ENCODE measurements at places on chromosomes 13 and 19.

DNA sequence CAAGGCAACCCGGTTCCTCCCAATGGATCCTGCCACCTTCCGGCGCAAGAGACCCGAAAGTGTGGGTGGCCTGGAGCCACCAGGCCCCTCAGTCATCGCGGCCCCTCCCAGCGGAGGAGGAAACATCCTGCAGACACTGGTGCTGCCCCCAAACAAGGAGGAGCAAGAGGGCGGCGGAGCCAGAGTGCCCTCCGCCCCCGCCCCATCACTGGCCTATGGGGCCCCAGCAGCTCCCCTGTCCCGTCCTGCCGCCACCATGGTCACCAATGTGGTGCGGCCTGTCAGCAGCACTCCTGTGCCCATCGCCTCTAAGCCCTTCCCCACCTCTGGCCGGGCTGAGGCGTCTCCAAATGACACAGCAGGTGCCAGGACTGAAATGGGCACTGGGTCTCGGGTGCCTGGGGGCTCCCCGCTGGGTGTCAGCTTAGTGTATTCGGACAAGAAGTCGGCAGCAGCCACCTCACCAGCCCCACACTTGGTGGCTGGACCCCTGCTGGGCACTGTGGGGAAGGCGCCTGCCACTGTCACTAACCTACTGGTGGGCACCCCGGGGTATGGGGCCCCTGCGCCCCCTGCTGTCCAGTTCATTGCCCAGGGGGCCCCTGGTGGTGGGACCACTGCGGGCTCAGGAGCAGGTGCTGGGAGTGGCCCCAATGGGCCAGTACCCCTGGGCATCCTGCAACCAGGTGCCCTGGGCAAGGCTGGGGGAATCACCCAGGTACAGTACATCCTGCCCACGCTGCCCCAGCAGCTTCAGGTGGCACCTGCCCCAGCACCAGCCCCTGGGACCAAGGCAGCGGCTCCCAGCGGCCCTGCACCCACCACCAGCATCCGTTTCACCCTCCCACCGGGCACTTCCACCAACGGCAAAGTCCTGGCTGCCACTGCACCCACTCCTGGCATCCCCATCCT, 11.2 kb upstream of the PRR19 start:
- DNase-seq: no peak

GRCh38 chr13:106104281-106104901, 431.1 kb downstream of the EFNB2 start:
- no peak for DNase-seq

GRCh38 chr13:46355088-46355468, 32.0 kb downstream of the RUBCNL start:
- DNase-seq: no peak

DNA sequence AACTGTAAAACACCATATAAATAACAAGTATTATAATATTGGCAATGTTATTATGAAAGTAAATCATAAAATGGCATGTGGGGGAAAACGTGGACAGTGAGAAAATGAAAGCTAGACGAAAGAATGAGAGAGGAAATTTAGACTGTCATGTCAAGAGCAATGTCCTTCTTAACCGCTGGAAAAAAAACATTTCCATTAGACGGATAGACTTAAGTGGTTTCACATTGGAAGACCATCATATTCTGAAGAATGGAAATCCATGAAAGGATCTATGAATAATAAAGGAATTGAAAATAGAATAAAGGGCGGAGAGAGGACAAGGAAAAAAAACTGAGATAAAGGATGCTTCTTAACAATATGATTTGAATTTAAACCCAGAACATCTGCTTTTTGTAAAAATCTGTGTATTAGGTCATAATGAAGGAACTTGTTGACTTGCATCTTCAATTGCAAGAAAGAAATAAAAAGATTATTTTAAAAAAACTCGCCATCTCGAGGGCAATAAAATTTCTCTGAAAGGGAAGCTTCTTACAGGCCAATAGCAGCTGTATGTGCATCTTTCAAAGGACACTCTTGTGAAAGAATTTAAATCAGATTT, 90.6 kb downstream of the SPRY2 start:
- DNase-seq: no peak

- DNase-seq: no peak
These were observed 102.3 kb upstream of the ABCC4 start for GRCh38 chr13:95403349-95404140.

DNA sequence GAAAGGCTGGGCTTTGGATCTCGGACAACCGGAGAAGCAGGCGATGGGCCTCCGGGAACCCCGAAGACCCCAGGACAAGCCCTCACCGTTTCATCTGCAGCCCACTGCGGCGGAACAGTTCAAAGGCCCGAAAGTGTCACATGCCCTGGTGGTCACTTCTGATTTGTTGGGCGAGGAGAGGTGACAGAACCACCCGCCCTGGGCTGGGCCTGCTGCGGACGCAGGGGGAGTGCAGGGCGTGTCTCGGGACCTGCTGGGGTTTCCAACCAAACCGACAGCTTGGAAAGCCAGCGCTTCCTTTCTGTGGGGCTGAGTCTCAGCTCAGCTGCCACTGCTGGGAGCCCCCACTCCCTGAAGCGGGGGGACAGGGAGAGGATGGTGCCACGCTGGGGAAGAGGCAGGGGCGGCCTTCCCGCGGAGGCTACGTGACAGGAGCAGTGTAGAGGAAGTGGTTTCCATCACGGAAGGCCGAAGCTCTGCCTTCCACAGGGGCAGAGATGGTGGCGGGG, 22.8 kb upstream of the ZBTB7A start:
- no peak for DNase-seq

DNA sequence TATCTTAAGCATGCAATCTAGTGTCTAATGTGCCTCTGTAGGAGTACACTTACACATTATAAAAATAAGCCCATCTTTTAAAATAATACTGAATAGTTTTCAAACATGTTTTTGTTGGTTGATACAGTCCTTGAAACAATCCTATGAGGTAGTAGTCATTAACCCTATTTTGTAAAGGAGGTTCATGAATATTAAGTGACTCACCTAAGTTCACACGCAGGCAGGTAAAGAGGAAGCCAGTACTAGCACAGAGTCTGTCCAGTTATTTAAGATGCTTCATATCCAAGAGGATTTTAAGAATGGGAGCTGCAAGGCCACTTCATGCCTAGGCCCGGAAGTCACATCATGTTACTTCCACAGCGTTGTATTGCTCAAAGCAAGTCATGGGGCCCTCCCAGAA, 121.0 kb upstream of the MAB21L1 start:
- DNase-seq: no peak

DNA sequence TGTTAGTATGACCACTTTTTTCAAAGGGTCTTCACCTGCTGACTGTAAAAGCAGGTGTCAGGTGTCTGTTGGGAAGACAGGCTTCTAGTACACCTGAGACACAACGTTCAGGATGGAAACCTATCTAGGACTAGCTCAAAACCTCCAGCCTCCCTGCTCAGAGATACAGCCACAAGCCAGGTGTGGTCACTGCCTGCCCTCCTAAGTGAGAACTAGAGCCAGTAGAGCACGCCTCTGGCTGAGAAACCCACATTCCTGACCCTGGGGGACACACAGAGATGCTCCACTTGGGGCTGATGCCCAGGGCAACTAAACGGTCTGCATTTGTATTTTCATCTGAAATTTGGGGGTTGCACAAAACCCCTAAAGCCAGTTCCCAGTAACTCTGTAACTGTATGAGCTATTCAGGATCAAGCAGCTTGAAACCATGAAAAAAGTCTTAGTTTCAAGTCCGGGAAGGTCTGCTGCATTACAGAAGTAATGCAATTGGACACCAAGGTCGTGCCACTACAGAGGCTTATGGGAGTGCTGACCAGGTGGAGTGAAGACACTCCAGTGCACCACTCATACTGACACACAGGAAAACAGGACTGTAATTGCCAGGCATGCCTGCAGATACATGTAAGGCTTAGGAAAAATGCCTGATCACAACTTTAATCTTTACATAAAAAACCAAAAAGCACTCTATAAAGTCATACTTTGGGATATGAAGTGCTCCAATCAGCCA, 27.8 kb downstream of the ANKRD10 start:
- no peak for DNase-seq

GRCh38 chr19:33388231-33388724, 14.8 kb downstream of the CEBPG start:
- DNase-seq: no peak

DNA sequence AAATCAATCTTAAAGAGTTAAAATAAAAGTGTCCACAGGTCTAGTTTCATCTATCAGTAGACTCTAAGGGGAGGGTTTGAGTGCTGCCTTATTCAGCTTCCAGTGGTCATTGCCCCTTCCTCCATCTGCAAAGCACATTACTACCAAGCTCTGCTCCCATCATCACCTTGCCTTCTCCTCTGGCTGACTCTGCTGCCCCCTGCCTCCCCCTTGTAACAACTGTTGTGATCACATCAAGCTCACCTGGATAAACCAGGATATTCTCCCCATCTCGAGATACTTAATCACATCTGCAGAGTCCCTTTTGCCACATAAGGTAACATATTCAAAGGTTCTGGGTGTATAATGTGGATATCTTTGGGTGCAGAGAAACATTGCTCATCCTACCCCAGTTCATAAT, 43.3 kb upstream of the GPC6 start:
- no peak for DNase-seq

- no peak for DNase-seq
These were observed 45.5 kb downstream of the IER2 start for GRCh38 chr19:13195678-13196077.

GRCh38 chr13:109126891-109127641, 497.7 kb downstream of the MYO16 start:
- no peak for DNase-seq

DNA sequence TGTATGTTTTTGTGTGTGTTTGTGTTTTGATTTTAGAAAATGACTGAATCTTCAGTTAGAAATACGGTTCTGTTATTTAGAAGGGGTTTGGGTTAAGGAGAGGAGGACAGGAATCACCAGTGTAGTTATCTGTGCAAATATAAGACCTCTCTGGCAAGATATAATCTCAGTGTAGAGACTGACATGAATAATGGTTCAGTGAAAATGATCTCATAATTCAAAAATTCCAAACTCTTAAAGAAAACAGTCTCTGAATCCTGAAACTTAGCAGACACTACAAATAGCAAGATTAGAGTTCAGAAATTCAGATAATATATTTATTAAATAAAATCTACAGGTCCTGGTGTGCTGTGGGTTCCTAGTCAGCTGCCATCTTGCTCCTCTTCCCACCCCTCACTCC, 73.5 kb downstream of the PDS5B start:
- DNase-seq: no peak

Data from DMS 273 treated with DMSO at 0.1 percent for 48 hours (cell line).